ENCODE measurements at places on chromosomes 7 and 10. TPM values are rescaled to one million over a fixed set of nuclear protein-coding genes. Genes with fewer than 3 reads are reported as not detected.

DNA sequence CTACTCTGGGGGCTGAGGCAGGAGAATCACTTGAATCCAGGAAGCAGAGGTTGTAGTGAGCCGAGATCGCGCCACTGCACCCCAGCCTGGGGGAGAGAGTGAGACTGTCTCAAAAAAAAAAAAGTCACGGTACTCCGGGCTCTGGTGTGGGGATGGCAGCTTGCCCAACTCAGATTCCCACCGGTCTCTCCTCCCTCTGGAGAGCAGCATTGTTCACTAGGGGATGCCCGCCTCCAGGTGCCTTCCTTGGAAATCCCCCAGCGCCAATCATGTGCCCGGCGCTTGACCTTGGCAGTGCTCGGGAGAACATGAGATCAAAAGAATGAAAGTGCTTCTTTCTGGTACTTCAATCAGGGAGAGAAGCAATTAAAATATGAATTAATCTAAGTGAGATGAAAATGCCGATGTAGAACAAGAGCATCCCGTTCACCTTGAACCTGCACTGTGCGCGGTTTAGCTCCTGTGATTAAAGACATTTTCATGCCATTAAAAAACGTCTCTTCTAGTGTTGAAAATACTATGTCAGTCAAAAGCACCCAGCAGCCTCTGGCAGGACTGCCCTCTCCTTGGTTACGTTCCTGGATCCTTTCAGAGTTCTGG lies 1127.3 kb upstream of the AUTS2 start:
- no peak for DNase-seq

GRCh38 chr7:16657656-16658279 lies 11.8 kb downstream of the BZW2 start:
- DNase-seq, result no peak

DNA sequence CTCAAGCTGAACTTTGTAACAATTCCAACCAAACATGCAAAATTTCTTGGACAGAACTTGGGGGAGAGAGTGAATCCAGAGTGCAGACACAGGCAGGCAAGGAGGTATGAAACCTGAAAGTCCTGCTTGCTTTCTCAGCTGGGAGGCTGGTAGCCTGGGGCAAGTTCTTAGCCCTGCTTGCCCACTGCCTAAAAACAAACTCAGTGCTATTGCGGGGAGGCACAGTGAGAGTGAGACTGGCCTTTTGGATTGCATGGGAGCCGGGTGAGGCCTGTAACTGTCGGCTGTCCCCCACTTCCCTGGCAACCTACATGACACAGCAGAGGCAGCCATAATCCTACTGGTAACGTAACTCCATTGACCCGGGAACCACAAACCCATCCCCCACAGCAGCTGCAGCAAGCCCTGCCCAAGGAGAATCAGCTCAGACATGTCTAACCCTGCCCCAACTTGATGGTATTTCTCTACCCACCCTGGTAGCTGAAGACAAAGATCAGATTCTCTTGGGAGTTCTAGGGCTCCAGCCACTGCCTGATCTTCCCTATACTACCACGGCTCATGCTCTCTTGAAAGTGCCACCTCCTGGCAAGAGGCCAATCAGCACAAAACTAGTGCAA lies 663.6 kb downstream of the GRM8 start:
- DNase-seq, result no peak

DNA sequence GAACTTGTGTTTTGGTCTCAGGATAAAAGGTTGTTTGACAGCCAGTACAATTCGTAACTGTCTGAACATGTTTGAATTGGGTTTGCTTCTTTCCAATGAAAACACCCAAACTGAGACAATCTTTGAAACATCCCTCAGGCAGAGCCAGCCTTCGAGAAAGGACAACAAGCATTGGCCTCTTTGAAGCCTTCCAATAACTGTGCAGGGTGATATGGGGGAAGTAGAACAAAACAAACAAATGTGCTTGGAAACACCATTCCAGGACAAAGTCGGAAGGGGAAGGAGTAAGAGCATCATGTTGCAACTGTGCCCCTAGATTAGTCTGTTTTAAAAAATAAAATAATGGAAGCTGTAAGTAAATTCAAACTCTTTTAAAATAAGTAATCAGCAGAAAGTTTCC lies 39.5 kb downstream of the IL2RA start:
- no peak for DNase-seq

- DNase-seq, result no peak
Observed at GRCh38 chr10:11320809-11321520, 290.5 kb downstream of the USP6NL start.

DNA sequence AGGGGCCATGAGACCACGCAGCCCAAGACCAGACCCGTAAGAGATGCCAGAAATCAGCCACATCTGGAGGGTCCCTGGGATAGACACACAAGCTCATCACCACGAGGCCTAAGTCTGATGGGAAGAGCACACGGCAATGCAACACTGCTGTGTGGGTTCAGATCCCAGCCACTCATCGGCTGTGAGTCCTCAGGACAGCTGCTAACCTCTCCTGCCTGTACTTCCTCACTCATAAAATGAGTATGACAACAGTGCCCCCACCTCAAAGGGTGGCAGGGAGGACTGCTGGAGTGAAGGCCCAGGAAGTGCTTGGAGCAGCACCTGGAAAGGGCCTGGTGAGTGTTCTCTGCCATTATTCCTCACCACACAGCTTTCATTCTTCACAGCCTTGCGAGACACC lies 60.9 kb downstream of the MAD1L1 start:
- no peak for DNase-seq

SPDYE8 gene
- 0.41 TPM for polyA plus RNA-seq

BTBD16 gene
- polyA plus RNA-seq, result 0.39 TPM

Measured in hindlimb muscle (tissue), 1 donor.